ENCODE measurements at places on chromosomes 2 and 18. TPM values are rescaled to one million over a fixed set of nuclear protein-coding genes. Genes with fewer than 3 reads are reported as not detected.

The DUSP19 gene
- polyA plus RNA-seq: 0.49 TPM

The RAX gene
- polyA plus RNA-seq: not detected

The B3GNT7 gene
- not detected for polyA plus RNA-seq

DNA sequence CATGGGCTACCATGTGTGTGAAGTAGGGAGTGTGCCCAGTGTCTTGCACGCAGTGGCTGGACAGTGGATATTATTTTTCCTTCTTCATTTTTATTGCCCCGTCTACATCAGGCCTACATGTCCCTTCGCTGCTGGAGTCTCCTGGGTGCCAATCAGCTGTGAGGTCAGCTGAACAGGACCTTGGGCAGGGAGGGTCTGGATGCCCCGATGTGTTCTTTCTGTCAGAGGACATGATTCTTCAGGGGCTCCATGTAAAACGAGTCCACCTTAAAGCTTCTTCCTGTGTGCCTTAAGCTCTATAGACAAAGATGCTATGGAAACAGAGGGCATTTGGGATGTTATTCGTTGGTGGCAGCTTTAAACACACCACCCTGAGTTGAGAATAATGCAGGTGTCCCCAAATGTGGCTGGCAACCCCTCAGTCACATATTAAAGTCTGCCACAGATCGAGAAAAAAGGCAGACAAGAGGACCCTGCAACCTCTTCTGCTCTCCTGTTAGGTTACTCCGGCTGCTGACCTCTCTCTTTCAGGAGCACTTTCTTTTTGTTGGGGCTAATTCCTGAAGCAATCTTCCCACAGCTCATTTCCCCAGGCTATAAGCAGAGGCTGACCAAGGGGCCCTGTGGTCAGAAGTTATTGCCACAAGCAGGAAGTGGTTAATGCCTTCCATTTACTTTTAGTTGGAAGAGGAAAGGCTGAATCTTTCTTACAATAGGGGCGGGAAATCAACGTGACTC is 20.0 kb downstream of the GREB1 start:
- no peak overlapping the region for H3K4me3 ChIP-seq
- no peaks in the 10 kb centered on the region for H3K36me3 ChIP-seq
- H3K27me3 ChIP-seq: no peaks in the 10 kb centered on the region
- H3K27ac ChIP-seq: no peak overlapping the region

DNA sequence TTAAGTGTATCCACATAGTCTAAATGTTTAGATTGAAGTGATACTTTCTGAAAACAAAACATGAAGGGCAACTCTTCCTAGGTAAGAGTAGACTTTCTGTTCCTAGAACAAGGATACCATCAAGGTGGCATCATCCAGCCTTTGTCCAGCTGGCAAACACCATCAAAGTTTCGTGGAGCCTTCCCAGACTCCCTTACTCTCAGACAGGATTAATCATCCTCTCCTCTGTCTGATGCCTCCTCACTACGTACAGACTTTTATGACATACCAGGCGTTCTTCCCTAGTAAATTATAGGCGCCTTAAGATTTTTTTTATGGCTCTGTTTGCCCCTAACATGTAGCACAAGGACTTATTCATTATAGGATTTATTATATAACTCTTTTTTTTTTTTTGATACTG is 29.4 kb upstream of the ASNSD1 start:
- H3K27me3 ChIP-seq: no peaks in the 10 kb centered on the region
- H3K27ac ChIP-seq: no peak overlapping the region
- DNase-seq: no peak
- H3K36me3 ChIP-seq: no peaks in the 10 kb centered on the region

- H3K4me1 ChIP-seq: peaks cover 11% of the 10 kb centered on the region
- no peaks in the 10 kb centered on the region for H3K36me3 ChIP-seq
- no peak overlapping the region for H3K4me3 ChIP-seq
- no peak for DNase-seq
- H3K27ac ChIP-seq: no peak overlapping the region
These were observed 132.1 kb upstream of the STON1 start for GRCh38 chr2:48397846-48398245.

Data from CD4-positive, alpha-beta memory T cell (primary cell).